ENCODE measurements at places on chromosomes 5 and 9.

GRCh38 chr9:109918339-109919163 lies 138.6 kb downstream of the PALM2AKAP2 start:
- DNase-seq: peak; percentile 7

GRCh38 chr5:116361171-116361967 lies 213.3 kb downstream of the SEMA6A start:
- no peak for DNase-seq

- DNase-seq: no peak
Measured at GRCh38 chr5:138926257-138926656, 51.1 kb upstream of the LRRTM2 start.

- no peak for DNase-seq
Measured at GRCh38 chr9:122251351-122251750, 13.3 kb downstream of the RBM18 start.

DNA sequence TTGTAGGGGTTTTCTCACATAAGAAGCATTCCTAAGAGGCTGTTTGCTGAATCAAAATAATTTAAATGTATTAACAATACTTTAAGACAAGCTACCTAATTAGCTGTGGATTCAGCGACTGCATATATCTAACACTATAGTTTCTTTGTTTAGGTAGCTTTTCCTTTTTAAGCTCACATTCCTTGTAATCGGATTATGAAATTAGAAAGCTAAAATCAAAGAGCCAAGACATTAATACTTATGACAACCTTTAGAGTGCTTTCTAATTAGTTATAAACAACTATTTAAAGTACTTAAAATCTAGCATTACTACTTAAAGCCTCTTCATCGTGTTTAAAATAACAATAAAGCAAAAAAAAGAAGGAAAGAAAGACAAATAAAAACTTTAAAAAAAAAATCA lies 137.3 kb upstream of the RETREG1 start:
- no peak for DNase-seq

- no peak for DNase-seq
Measured at GRCh38 chr5:22663134-22663533, 190.0 kb downstream of the CDH12 start.

DNA sequence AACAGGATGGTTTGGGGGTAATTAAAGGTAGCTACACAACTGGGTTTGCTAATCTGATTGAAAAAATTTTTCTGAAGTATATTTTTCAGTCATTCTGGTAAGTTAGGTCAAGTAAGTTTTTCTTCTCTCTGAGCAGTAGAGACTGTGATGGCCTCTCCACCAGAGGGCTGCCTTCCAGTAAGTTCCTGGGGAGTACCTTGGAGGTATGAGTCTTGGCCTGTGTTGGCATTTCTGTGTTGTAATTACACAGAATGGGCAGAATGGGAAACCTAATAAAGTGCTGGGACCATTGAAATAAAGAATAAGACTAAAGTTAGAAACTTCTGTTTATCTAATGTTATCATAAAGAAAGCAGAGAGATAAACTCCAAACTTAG lies 430.8 kb downstream of the ARHGEF28 start:
- no peak for DNase-seq

- DNase-seq: no peak
Measured at GRCh38 chr9:38212016-38212415, 143.0 kb upstream of the SHB start.

DNA sequence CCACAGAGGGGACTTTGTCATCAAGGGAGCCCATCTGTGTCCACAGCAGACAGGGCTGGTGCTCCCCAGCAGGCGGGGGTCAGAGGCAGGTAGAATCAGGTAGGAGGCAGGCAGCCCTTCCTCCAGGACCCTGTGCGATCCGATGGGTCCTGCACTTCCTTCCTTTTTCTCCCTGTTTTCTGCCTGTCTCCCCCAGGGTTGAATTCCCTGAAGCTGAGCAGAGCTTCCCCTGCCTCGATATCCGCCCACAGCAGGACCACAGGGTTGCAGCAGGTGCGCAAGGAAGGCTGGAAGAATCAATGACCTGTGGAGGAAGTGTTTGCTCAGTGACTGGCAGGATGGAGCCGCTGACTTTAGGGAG lies 69.2 kb downstream of the MRPL36 start:
- no peak for DNase-seq

DNA sequence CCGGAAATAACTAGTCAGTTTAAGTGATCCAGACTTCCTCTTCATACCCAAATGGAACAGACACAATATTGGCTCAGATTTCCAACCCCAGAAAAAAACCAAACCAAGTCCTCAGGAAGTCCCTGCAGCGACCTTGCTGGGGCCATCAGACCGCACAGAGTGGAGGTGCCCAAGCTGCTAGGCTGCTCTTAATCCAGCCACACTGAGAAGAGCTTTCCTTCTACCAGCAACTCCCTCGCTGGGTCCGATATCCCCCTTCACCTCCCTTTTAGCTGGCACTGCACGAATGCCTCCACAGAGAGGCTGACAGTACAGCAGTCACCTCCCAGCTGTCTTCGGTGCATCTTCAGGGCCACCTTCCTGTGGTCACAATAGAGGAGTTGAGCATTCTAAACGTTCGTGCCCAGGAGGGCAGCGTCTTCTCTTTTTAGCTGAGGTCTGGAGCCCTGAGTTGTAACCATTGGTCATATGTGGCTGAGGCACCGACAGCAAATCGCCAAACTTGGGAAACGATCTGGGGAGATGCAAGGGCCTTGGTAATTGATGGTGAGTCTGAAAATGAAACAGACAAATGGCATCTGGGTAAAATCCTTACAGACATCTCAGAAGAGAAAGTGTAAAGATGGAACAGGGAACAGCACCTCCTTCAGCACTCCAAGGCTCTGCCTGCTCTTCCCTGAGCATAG lies 5.7 kb downstream of the NAIF1 start:
- peak; percentile 20 for DNase-seq

GRCh38 chr9:86460216-86461002 lies 106.2 kb upstream of the TUT7 start:
- DNase-seq: no peak

DNA sequence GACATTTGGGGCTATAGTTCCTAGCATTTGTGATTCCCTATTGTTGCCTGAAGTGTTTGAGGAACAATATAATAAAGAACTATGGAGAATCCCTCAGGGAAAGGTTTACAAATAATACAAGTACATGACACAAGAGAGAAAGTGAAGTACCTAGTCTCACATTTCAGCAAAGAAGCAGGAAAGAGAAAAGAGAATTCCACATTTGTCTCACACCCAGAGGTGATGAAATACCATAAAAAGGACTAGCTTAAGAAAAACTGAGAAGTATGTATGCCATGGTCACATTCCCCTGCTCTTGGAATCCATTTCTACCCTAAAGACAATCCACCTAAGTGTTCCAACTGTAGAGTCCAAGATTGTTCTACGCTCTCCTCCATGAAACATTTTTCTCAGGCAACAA lies 79.0 kb upstream of the TARS1 start:
- DNase-seq: no peak

- DNase-seq: no peak
Measured at GRCh38 chr9:34454571-34455065, 3.8 kb downstream of the FAM219A start.

DNA sequence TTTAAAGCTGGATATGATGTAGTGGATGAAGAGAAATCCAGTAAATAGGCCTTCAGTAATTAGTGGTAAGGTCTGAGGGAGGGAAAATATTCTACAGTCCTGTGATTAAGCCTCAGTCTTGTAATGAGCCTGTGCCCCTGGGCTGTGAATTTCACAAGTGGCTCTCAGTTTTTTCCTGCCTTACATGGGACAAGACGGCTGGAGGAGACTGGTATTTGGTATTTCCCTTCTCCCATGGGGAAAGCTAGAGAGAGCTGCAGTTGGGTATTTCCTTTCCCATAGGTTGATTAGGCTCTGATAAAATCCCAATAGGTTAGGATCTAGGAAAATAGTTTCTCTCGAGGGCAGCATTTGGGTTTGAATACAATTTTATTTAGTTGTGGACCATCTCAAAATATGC lies 62.2 kb upstream of the GNA14 start:
- no peak for DNase-seq

DNA sequence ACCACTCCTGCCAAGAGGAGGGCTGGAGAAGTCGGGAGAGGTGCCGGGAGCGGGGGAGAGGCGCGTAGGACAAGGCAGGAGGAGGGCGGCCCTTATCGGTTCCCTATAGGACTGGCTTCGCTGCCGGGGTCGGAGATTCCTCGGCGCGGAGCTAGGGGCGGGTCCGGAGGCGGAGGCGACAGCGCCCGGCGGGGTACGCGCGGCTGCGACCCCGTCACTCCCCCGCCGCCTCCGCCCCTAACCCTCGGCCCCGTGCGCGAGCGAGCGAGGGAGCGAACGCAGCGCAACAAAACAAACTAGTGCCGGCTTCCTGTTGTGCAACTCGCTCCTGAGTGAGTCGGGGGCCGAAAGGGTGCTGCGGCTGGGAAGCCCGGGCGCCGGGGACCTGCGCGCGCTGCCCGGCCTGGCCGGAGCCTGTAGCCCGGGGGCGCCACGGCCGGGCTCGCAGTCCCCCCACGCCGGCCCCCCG lies 2.0 kb downstream of the GLIS3 start:
- DNase-seq: peak; percentile 31

DNA sequence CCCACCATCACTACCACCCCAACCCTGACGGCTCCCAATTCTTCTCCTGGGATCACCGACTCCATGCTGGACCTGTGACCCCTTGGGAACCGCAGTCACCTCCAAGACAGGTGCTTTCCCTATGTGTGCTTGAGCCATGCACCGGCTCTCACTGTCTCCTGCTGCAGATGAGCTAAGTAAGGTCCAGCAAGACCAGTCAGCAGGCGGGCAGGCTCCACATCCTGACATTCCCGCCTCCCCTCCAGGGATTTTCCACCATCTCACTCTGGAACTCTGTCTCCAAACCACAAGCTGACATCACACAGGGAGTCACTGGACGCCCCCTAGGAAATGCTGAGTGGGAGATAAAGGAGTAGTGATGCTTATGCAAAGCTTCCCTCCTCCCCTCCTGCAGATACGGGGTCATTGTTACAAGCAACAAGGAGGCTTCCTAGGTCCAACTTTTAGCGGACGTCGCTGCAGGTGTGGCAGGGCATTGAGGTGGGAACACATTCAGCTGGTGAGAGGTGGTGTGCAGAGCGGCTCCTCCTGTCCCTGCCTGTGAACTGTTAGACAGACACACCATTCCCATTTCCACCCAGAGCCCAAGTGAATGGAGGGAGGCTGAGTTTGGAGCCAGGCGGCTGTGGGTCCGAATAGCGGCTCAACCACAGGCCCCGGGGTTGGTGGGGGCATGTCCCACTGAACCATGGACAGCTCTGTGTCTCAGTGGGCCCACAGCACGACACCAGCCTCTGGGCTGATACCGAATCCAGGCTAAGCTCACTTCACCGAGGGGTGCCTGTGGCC lies 129.2 kb upstream of the PHYKPL start:
- no peak for DNase-seq
